ENCODE measurements at places on chromosomes 2 and 18. TPM values are rescaled to one million over a fixed set of nuclear protein-coding genes. Genes with fewer than 3 reads are reported as not detected.

Gene MROH2A
- not detected for total RNA-seq

Gene SERPINB13
- not detected for total RNA-seq

Gene ALPP
- not detected for total RNA-seq

Gene RESP18
- total RNA-seq, result not detected

DNA sequence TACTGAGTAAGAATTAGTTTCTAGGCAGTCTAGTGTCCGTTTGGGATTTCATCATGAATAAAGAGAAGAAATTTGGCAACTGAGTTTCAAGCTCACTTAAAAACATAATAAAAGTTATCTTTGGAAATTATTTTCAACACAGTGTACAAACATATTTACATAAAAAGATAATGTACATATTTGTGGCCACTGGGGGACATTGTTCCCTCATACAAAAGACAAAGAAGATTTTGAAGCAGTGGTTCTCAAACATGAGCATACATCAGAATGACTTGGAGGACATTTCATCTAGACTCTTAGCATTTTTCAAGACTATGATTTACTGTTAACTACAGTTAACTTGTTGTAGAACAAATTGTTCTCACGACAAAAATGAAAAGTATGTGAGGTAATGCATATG lies 15.7 kb upstream of the TTC21B start:
- no peak for DNase-seq

DNA sequence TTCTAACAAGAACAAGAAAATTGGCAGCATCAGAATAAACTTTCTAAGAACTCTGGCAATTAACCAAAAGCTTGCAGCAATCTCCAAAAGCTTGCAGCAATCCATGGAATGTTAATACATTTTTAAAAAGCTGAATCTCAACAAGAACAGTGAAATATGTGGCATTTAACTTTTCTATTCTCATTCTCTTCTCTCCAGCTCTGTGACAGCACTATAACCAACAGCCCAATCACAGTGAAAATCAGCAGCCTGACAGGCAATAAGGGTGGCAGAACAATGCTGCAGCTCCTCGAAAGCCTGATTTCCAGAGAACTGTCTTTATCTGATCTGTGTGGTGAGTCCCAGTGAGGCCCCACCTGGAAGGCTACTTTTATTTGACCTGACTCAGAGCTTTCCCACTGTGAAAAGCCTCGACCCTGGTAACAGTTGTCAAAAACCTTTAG lies 60.0 kb downstream of the TMEM131 start:
- DNase-seq, result no peak

- no peak for DNase-seq
Measured at GRCh38 chr2:70443726-70444125, 109.9 kb downstream of the TGFA start.

GRCh38 chr2:97718051-97718882 lies 4.9 kb downstream of the ZAP70 start:
- peak; percentile 80 for DNase-seq

GRCh38 chr18:24831871-24832665 lies 371.6 kb downstream of the HRH4 start:
- DNase-seq, result no peak

GRCh38 chr18:59279193-59279592 lies 5.9 kb upstream of the RAX start:
- no peak for DNase-seq

GRCh38 chr2:53633441-53633840 lies 134.2 kb upstream of the CHAC2 start:
- DNase-seq, result no peak

DNA sequence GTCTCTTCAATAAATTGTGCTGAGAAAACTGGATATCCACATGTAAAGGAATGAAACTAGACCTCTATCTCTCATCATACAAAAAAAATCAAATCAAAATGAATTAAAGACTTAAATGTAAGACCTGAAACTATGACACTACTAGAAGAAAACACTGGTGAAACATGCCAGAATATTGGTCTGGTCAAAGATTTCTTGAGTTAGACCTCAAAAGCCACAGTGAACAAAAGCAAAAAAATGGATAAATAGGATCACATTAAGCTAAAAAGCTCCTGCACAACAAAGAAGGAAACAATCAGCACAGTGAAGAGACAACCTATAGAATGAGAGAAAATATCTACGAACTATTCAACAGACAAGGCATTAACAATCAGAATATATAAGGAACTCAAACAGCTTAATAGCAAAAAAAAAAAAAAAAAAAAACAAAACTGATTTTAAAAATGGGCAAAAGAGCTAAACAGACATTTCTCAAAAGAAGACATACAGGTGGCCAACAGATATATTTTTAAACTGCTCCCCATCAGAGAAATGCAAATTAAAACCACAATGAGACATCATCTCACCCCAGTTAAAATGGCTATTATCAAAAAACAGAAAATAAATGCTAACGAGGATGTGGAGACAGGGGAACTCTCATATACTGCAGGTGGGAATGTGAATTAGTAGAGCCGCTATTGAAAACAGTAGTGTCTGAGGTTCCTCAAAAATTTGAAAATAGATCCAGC lies 66.3 kb downstream of the NCKAP1 start:
- no peak for DNase-seq

GRCh38 chr2:173058097-173058496 lies 17.5 kb upstream of the MAP3K20 start:
- no peak for DNase-seq

- no peak for DNase-seq
Measured at GRCh38 chr2:80499095-80499494, 194.5 kb upstream of the LRRTM1 start.

- no peak for DNase-seq
Measured at GRCh38 chr2:65856928-65857327, 424.5 kb upstream of the SPRED2 start.

GRCh38 chr2:165691615-165692014 lies 102.4 kb downstream of the GALNT3 start:
- no peak for DNase-seq

GRCh38 chr2:200049086-200049485 lies 93.7 kb downstream of the MAIP1 start:
- DNase-seq, result no peak

- DNase-seq, result peak; percentile 72
Measured at GRCh38 chr2:69830045-69830905, 815 bp downstream of the GMCL1 start.

DNA sequence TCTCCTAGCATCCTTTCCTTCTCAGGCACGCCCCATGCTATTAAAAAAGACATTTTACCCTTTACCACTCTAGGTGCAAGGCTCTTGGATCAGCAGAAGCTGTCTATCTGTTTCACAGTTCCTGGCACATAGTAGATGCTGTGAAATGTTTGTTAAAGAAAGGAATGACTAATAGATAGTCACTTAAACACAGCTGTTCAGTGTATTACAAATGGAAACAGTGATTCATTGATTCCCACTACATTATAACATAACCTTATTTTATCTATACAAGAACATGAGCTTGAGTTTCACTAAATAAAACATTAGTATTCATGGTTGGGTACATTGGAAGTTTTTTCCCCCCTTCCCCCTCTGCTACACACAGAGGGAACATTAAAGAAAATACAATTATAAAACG lies 142.1 kb downstream of the ASXL3 start:
- DNase-seq, result no peak

DNA sequence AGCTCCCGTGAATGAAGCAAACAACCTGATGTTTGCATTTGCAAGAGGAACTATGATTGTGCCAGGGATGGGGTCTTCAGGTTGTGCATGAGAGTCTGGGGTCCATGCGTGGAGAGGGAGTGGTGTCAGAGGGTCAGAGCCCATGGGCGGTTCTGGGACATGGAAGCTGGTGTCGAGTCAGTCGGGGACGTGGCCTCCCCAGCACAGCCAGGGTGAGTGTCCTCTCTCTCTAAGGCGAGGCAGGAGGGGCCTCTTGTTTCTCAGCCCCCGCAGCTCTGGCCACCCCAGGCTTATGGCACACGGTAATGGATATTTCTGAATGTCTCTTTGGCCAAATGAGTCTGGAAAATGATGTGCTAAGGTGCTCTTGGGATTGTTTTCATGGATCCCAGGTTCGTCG lies 118.6 kb downstream of the RTP5 start:
- no peak for DNase-seq

DNA sequence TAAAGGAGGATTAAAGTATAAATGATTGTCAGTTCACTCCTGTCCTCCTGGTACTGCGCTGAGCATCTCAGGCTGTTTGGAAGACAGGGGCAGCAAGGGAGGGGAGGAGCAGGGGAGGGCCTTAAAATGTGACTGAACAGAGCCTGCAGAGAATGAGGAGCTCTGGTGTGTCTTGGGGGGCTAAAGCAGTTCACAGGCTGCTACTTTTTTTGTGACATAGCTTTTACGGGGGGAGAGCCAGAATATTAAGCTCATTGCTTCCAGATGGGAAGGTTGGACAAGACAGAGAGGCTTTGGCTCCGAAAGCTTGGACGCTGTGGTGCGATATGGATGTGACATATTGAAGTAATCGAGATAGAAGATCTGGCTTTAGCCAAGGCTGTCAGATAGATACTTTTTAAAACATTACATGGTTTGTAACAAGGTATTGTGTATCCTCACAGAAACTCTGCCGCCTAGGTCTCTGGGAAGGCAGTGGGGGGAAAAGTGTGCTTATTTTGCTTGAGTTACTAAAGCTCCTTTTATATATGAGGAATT lies 40.5 kb downstream of the RDH14 start:
- DNase-seq, result no peak

GRCh38 chr2:126496493-126496892 lies 159.5 kb upstream of the GYPC start:
- DNase-seq, result no peak

- DNase-seq, result no peak
Measured at GRCh38 chr2:184047536-184047935, 550.8 kb upstream of the ZNF804A start.

DNA sequence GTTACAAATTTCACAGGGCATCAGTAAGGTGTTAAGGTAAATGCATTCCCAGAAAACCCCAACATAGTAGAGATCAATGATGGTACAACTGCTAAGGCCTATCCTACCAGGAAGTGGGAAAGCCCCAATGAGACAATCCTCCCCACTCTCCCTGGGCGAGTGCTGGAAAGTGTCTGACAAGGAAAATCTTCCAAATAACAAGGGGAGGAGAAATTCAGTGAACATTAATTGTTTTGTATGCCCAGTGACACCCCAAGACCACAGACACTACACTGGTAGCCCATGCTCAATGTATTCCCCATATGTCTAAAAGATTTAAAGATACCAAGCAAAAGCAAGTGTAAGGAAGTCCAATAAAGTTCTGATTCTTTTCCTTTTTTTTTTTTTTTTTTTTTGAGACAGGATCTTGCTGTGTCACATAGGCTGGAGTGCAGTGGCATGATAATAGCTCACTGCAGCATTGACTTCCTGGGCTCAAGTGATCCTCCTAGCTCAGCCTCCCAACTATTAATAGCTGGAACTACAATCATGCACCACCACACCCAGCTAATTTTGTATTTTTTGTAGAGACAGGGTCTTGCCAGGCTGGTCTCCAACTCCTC lies 24.7 kb downstream of the B4GALT6 start:
- no peak for DNase-seq
